ENCODE measurements at places on chromosomes 2 and 18.

GRCh38 chr2:240066489-240066888 is 13.2 kb upstream of the OR6B3 start:
- DNase-seq: no peak

DNA sequence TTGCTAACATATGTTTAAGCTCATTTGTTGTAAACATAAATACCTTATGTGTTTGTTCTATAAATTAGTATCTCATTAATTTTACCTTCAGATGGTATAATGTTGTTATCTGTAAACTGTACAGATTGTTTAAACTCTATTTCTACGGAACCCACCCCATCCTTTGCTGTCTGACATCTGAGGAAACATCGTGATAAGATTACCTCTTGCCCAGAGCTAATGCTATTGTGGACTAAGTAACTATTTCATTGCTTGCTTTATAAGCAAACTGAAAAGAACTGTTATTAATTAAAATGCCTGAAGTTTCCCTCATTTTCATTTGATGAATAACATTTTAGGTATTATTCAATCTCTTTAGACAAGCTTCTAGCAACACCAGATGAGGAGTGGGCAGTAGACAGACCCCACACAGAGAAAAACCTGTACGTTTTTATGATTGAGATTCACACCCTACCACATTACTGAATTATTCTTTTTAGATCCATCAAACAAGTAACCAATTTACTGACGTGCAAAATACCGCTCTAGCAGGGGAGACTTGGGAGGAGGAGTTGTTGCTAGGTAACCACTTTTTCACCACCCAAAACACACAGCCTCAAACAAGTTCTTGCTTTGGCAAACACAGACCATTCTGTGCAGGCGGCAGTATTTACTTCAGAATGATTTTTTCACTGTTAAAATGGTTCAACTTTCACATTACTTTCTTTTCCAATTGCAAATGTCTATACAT is 1.9 kb upstream of the SYT4 start:
- DNase-seq: no peak

DNA sequence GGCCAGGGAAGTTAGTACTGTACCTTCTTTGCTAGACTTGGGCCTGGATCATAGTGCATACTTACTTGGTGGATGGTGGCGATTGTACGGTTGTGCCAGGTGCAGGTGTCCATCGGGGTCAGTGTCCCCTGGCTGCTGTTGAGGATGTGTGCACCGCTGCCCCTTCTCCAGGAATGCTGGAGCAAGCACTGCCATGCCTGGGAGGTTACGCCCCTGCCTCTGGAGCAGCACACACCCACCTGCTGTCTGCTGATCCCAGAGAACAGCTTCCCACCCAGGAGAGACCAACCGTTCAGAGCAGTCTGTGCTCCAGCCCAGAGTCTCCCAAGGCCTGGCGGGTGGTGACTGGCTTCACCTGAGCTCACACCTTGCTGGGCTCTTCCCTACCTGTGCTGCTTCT is 286.8 kb upstream of the HS6ST1 start:
- no peak for DNase-seq

DNA sequence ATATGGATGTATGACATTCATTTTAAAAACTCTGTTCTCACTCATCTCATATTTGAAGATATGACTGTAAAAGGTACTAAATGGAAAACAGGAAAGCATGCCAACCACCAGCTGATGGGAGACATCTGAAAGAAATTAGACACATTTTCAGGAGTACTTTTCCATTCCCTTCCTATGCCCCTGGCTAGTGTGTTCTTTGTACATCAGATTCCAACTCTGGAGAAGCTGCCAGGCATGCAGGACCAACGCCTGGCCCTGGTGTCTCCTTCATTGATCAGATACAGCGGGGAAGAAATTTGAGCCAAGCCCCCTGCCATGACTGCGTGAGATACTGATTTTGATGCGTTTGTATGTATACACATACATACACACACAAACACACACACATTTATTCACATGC is 599.0 kb upstream of the SYT4 start:
- no peak for DNase-seq

DNA sequence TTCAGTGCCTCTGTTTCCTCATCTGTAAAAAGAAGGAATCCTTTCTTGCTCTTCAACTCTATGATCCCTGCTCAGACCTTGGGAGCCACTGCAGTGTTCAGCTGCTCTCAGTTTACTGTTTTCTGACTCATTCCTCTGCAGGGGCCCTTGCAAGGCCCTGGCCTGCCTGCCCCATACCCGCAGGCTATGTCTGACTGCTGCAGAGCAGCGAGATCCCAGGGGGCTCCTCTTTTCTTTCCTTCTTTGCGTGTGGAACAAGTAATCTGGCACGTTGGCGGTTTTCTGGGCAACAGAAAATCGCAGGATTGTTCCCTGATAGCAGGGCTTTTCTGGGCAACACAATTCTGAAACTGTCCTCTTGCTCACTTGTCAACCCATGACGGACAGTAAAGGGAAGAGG is 376.0 kb downstream of the DCC start:
- DNase-seq: no peak

DNA sequence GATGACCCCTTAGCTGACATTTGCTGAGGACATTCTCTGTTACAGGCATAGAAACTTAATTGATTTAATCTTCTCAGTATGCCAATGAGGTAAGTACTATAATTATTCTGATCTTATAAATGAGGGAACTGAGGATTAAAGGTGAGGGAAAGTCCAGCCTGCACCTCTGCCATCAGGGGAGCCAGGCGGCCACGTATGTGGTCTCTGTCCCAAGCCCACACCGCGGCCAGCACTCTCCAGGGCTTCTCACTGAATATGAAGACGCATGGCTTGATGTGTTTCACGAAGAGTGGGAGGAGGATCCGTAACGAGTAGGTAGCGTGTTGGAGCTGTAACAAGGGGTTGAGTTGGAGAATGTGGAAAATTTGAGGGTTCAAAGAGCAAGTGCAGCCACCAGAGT is 154.4 kb downstream of the TMEM18 start:
- no peak for DNase-seq
